ENCODE measurements at places on chromosomes 16 and 17. TPM values are rescaled to one million over a fixed set of nuclear protein-coding genes. Genes with fewer than 3 reads are reported as not detected.

GUCY2D gene
- 1.7 TPM for total RNA-seq

BRIP1 gene
- total RNA-seq, result 18.3 TPM

- no peaks in the 10 kb centered on the region for H3K27me3 ChIP-seq
- H3K27ac ChIP-seq, result peak overlapping the region; percentile 41
- peaks cover 9% of the 10 kb centered on the region for H3K36me3 ChIP-seq
- DNase-seq, result no peak
- no peak overlapping the region for H3K4me3 ChIP-seq
- no peaks in the 10 kb centered on the region for H3K4me1 ChIP-seq
Measured at GRCh38 chr16:89300976-89301360, 83.5 kb downstream of the ZNF778 start.

DNA sequence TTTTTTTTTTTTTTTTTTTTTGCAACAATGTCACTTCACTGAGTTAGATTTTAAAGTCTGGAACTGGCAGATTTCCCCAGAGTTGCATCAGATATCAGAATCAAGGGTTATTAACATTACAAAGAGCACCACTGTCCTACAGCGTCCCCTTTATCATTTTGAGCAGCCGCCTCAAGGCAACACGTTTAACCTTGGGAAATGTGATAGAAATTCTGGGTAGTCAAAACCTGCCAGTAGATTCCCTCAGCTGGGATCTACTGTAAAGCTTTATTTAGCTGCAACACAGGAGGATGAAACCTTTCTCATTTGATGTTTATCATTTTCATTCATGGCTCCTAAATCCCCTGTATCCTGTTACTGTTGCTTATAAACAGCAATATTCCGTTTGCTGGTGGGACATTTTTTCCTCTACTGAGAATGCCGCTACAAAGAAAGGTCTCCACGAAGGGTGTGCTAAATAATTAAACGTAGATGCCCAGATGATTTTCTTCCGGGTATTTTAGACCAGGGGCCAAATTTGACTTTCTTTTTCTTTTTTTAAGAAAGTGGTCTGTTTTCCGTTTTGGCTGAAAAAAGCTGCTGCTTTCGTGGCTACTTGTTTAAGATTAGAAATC is 436.1 kb upstream of the GOT2 start:
- no peaks in the 10 kb centered on the region for H3K36me3 ChIP-seq
- no peaks in the 10 kb centered on the region for H3K4me1 ChIP-seq
- no peaks in the 10 kb centered on the region for H3K27me3 ChIP-seq
- no peak overlapping the region for H3K27ac ChIP-seq

MAZ gene
- 299 TPM for total RNA-seq

- no peak overlapping the region for H3K4me3 ChIP-seq
- H3K27me3 ChIP-seq, result no peaks in the 10 kb centered on the region
- no peak overlapping the region for H3K27ac ChIP-seq
- no peak for DNase-seq
- no peaks in the 10 kb centered on the region for H3K4me1 ChIP-seq
Measured at GRCh38 chr17:27701963-27702362, 71.0 kb downstream of the LGALS9 start.

GRCh38 chr17:82912484-82913089 is 72.8 kb upstream of the ZNF750 start:
- no peaks in the 10 kb centered on the region for H3K4me1 ChIP-seq
- H3K27me3 ChIP-seq, result no peaks in the 10 kb centered on the region
- H3K36me3 ChIP-seq, result peaks cover 4% of the 10 kb centered on the region

GRCh38 chr17:21164216-21164615 is 37.5 kb downstream of the DHRS7B start:
- H3K4me3 ChIP-seq, result no peak overlapping the region
- H3K27me3 ChIP-seq, result no peaks in the 10 kb centered on the region

GRCh38 chr16:10617662-10618420 is 37.4 kb upstream of the EMP2 start:
- H3K36me3 ChIP-seq, result no peaks in the 10 kb centered on the region
- H3K4me1 ChIP-seq, result peaks cover 55% of the 10 kb centered on the region
- DNase-seq, result no peak
- H3K4me3 ChIP-seq, result no peak overlapping the region
- H3K27ac ChIP-seq, result peak overlapping the region; percentile 93

- H3K27me3 ChIP-seq, result no peaks in the 10 kb centered on the region
- H3K36me3 ChIP-seq, result no peaks in the 10 kb centered on the region
- H3K4me1 ChIP-seq, result peaks cover 5% of the 10 kb centered on the region
- peak overlapping the region; percentile 11 for H3K27ac ChIP-seq
- H3K4me3 ChIP-seq, result peak overlapping the region; percentile 94
Measured at GRCh38 chr17:40361925-40362695, 2.4 kb downstream of the GJD3 start.

- H3K4me1 ChIP-seq, result no peaks in the 10 kb centered on the region
- no peak overlapping the region for H3K27ac ChIP-seq
- no peaks in the 10 kb centered on the region for H3K27me3 ChIP-seq
- peaks cover 12% of the 10 kb centered on the region for H3K36me3 ChIP-seq
- no peak overlapping the region for H3K4me3 ChIP-seq
- no peak for DNase-seq
Measured at GRCh38 chr17:82242977-82243647, 14.3 kb downstream of the SLC16A3 start.

DNA sequence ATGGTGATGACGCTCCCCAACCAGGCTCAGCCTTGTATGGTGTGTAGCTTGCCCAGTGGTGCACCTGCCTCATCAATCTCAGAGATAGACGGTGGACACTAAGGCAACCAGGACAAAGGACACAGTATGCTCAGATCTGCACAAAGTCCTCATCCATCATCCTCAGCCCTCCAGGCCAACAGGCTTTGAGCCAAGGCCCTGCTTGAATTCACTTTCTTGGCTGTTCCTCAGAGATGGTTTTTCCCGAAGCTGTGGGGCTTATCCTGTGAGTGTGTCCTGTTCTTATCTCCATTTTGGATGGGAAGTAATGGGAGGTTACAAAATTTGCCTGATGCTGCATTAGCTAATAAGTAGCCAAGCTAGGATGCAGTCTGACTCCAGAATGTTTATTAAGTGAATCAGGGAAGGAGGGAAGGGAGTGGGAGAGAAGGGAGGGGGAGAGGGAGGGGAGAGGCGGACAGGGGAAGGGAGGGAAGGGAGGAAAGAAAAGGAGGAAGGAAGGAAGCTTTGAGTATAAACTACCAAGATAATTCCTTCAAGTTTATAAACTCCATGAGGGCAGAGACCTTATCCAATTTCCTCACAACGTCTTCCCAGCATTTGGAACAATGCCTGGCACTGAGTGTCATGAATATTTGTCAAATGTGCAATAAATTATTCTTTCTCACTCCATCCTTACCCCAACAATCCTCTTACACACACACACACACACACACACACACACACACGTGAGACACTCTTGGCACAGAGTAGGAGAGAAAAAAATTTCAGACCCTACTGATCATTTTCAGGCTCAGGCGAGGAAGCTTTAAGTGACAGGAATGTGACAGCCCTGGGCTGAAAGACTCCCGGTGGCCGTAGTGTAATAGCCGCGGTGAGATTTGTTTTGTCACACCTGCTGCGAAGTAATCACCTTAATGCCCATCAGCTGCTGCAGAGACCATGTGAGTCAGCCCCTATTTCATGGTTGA is 84.3 kb downstream of the BMERB1 start:
- H3K4me3 ChIP-seq, result no peak overlapping the region
- H3K36me3 ChIP-seq, result no peaks in the 10 kb centered on the region
- DNase-seq, result no peak
- H3K27me3 ChIP-seq, result no peaks in the 10 kb centered on the region
- H3K27ac ChIP-seq, result no peak overlapping the region

- H3K27me3 ChIP-seq, result no peaks in the 10 kb centered on the region
- no peak overlapping the region for H3K27ac ChIP-seq
- H3K4me3 ChIP-seq, result no peak overlapping the region
- no peaks in the 10 kb centered on the region for H3K36me3 ChIP-seq
Measured at GRCh38 chr16:24198807-24199533, 57.2 kb upstream of the CACNG3 start.

DNA sequence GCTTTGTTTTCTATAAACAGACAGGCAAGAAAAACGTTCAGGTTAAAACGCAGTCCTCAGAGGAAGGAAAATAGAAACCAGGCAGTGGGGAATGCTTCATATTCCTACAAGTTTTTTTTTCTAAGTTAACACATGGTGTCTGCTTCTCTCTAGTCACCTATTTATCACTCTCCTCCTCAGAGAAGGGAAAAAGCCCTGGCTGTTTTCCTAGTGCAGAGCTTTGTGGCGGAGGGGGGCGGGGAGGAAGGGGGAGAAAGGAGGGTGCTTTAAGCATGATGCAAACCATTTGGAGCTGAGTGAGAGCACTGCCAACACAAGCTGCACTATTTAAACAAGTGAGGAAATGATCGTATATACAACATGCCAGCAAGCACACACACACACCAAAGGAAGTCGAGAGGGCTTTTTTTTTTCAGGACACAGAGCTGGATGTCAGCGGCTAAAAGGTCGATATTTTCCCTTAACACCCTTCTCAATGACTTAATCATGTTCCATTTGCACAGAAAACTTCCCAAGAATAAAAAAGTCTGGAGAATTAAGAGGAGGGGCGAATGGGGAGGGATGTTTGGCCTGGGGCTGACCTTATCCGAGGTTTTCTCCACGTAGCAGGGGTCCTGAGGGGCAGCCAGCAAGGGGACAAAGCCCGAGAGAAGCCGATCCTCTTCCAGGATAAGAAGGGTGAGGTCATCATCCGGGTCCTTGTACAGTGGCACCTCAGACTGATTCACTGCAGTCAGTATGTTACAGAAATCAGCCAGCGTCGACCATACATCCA is 117.4 kb downstream of the HIC1 start:
- H3K4me3 ChIP-seq, result no peak overlapping the region
- no peak for DNase-seq
- H3K27me3 ChIP-seq, result no peaks in the 10 kb centered on the region
- no peaks in the 10 kb centered on the region for H3K4me1 ChIP-seq
- no peak overlapping the region for H3K27ac ChIP-seq
- no peaks in the 10 kb centered on the region for H3K36me3 ChIP-seq

DNA sequence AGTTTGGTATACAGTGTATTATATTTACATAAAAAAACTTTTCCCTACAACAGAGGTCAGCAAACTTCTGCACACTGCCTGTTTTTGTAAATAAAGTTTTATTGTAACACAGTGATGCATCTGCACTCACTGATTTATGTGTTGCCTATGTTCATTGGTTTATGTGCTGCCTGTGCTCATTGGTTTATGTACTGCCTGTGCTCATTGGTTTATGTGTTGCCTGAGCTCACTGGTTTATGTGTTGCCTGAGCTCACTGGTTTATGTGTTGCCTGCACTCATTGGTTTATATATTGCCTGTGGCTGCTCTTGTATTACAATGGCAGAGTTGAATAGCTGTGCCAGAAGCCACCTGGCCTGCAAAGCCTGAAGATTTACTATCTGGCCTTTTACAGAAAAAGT is 81.6 kb downstream of the MYH11 start:
- no peaks in the 10 kb centered on the region for H3K36me3 ChIP-seq
- no peak for DNase-seq
- H3K27me3 ChIP-seq, result no peaks in the 10 kb centered on the region
- H3K4me1 ChIP-seq, result no peaks in the 10 kb centered on the region
- no peak overlapping the region for H3K4me3 ChIP-seq

- H3K4me1 ChIP-seq, result peaks cover 23% of the 10 kb centered on the region
- DNase-seq, result no peak
- no peaks in the 10 kb centered on the region for H3K36me3 ChIP-seq
- H3K27ac ChIP-seq, result no peak overlapping the region
- H3K4me3 ChIP-seq, result no peak overlapping the region
Measured at GRCh38 chr17:61160204-61160603, 239.4 kb upstream of the TBX2 start.

DNA sequence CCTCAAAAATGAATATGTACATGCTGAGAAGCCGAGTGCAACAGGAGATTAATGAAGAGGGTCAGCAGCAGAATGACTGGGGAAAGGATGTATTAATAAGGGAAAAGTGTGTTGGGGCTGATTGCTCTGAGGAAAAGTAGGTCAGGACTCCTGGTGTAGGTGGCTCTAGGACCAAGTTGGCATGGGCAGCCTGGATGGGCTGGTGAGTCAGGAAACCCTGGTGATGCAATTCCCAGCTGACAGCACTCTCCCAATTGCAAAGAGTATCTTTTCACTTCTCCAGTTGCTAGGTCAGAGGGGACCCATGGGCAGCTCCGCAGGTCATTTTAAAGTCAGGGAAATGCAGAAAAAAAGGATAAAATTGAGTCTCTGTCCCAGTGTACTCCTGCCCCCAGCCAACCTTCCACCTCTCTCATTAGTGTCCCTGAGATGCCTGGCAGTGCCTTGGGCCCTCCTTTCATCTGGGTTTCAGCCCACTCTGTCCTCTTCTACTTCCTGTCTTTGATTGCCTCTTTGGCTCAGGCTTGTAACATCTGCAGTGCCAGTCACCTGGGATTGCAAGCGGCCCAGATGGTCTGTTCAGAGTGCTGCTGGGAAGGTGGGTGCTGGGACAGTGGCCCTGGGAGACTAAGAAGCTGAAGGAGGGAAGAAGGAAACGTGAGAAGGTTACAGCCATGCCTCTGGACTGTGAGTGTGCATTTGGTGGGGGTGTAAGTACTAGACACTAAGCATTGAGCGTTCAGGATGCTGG is 2177.2 kb downstream of the TP53TG3F start:
- H3K27ac ChIP-seq, result no peak overlapping the region
- no peaks in the 10 kb centered on the region for H3K27me3 ChIP-seq
- DNase-seq, result no peak
- no peaks in the 10 kb centered on the region for H3K36me3 ChIP-seq
- H3K4me1 ChIP-seq, result no peaks in the 10 kb centered on the region

- no peak overlapping the region for H3K27ac ChIP-seq
- no peak overlapping the region for H3K4me3 ChIP-seq
- H3K36me3 ChIP-seq, result no peaks in the 10 kb centered on the region
- no peak for DNase-seq
- no peaks in the 10 kb centered on the region for H3K27me3 ChIP-seq
- peaks cover 15% of the 10 kb centered on the region for H3K4me1 ChIP-seq
Measured at GRCh38 chr17:6596081-6596480, 39.7 kb upstream of the PITPNM3 start.

GRCh38 chr17:59165933-59166342 is 10.4 kb downstream of the PRR11 start:
- no peaks in the 10 kb centered on the region for H3K36me3 ChIP-seq
- H3K27me3 ChIP-seq, result no peaks in the 10 kb centered on the region
- no peaks in the 10 kb centered on the region for H3K4me1 ChIP-seq
- DNase-seq, result peak; percentile 50

KRTAP2-3 gene
- 4.9 TPM for total RNA-seq

DNA sequence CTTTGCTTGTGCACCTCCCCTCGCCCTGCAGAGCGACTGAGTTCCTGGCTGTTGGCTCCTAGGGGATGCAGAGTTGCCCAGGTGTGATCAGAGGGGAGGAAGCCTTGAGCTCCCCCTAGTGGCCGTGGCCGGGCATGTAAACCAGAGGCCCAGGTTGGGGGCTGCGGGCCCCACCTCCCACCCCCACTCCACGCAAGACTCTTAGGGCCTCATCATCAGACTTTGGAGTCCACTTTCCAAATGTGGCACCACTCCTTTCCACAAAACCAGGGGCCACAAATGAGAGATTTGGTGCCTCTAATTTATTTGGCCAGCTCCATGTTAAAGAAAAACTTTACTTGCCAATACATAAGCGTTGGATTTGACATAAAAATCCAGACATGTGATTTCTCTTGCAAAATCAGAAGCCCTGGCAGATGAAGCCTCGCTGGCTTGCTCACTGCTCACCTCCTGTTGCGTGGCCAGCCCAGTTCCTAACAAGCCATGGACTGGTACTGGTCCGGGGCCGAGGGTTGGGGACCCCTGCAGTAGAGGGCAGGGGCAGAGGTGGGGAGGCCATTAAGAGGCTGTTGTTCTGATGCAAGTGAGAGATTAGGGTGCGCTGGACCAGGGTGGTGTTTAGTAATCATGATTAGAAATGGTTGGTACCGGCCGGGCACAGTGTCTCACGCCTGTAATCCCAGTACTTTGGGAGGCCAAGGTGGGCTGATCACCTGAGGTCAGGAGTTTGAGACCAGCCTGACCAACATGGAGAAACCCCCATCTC is 28.7 kb upstream of the GAS7 start:
- no peaks in the 10 kb centered on the region for H3K4me1 ChIP-seq
- H3K27ac ChIP-seq, result no peak overlapping the region
- DNase-seq, result peak; percentile 49

CBFA2T3 gene
- total RNA-seq, result 0.35 TPM
